ENCODE measurements at places on chromosomes 4 and X.

- DNase-seq: no peak
Measured at GRCh38 chr4:171719691-171720090, 93.5 kb upstream of the GALNTL6 start.

DNA sequence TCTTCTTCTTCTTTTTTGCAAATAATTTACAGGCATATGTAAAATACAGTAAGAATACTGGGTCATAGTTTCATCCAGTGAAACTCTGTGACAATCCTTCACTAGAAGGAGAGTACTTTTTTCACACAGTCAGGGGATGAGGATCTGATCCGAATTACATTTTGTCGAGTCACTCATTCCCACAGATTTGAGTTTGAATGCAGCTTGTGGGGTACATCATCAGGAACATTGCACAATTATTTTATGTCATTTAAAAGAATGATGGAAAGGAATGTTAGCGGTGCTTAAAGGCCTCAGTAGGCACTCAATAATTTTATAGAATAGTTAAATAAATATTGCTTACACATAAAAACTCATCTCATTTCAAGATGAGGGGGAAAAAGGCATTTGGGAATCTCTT lies 88.6 kb downstream of the CHRNA9 start:
- DNase-seq: no peak

GRCh38 chr4:108165586-108165985 lies 3.1 kb downstream of the LEF1 start:
- DNase-seq: no peak

- DNase-seq: no peak
Measured at GRCh38 chr4:152281211-152281610, 254.7 kb downstream of the FBXW7 start.

- no peak for DNase-seq
Measured at GRCh38 chr4:86233681-86234080, 126.2 kb downstream of the MAPK10 start.
